Ascending aorta (tissue), 2 donors: ENCODE measurements at places on chromosomes 7 and 10.

DNA sequence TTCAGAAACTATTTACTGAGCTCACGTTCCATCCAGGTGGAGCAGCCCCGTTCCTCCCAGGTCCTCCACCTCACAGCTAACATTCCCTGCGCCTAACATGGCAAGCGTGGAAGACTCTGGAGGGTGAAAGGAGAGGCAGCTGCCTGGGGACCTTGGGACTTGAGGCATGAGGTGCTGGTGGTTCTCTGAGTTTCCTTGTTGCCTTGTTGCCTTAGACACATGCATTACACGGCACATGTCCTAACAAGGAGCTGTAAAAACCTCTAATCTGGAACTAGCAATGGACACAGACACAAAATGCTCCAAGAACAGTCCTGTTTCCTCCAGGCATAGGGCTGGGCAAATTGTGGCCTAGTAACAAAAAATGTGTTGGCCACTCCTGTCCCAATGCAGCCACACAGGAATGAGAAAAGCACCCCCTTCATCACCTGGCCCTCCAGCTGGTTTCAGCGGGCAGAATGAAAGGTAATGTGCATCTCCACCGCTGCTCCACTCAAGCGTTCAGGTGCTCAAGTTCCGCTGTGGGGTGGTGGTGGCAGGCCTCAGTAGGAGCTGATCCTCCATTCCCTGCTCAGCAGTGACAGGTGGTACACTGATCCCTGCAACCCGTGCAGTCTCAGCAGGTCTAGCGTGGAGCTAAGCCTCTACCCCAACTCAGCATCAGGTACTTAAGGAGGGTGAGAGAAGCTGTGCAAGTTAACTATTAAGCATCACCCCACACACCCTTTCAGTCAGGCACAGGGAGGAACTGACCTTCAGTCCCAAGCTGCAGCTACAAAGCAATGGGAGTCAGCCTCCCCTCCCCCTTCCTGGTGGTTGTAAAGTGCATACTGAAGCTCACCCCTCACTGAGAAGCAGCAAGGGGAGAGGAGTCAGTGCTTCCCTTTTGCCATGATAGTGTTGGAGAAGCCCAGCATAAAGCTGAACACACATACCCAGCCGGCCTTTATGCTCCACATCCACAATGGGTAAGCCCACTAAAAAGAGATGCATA, 382.8 kb downstream of the SDK1 start:
- no peaks in the 10 kb centered on the region for H3K4me1 ChIP-seq
- no peak overlapping the region for H3K4me3 ChIP-seq
- H3K27ac ChIP-seq: no peak overlapping the region
- H3K36me3 ChIP-seq: no peaks in the 10 kb centered on the region
- no peak for DNase-seq

- H3K27me3 ChIP-seq: no peaks in the 10 kb centered on the region
- DNase-seq: peak; percentile 35
- no peaks in the 10 kb centered on the region for H3K36me3 ChIP-seq
- no peak overlapping the region for H3K27ac ChIP-seq
- H3K4me3 ChIP-seq: no peak overlapping the region
Observed at GRCh38 chr7:47813620-47814260, 134.5 kb downstream of the PKD1L1 start.

DNA sequence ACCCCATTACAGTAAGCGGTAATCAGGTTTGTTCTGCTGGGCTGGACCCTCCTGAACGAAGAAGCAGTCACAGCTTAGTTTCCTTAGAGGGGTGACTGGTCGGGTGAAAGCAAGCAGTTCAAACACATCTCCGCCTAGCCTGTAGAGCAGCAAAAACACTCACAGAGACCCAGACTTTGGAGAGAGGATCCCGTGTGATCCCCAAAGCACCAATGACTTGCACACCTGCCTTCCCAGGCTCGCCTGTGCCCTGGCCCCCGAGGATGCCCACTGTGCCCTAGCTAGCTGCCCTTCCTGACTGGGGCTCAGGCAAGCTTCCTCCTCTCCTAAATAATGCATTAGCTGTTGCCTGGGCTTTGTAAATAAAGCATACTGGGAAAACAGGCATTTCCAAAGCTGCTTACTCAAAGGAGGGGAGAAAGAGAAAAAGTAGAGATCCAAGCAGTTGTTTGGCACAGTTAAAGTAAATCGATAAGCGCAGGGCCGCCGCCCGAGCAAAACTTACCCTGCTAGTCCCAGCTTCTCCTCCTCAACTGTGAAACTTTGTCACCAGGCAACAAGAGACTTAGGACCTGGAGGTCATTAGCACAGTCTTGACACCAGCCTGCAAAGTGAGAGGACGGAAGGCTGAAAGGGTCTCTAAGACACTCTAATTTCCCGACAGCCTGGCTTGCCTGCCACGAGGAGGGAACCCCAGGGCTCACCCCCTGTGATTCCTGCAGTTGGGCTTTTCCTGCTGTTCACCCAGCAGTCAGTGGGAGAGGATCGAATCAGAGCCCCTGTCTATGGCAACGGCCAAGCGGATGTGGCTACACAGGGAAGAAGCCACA, 4.8 kb downstream of the LRRC18 start:
- H3K4me1 ChIP-seq: no peaks in the 10 kb centered on the region
- no peaks in the 10 kb centered on the region for H3K36me3 ChIP-seq
- H3K27ac ChIP-seq: no peak overlapping the region

GRCh38 chr7:94697035-94697974, 41.4 kb upstream of the SGCE start:
- H3K27ac ChIP-seq: no peak overlapping the region
- H3K4me3 ChIP-seq: no peak overlapping the region
- no peak for DNase-seq
- peaks cover 3% of the 10 kb centered on the region for H3K4me1 ChIP-seq

DNA sequence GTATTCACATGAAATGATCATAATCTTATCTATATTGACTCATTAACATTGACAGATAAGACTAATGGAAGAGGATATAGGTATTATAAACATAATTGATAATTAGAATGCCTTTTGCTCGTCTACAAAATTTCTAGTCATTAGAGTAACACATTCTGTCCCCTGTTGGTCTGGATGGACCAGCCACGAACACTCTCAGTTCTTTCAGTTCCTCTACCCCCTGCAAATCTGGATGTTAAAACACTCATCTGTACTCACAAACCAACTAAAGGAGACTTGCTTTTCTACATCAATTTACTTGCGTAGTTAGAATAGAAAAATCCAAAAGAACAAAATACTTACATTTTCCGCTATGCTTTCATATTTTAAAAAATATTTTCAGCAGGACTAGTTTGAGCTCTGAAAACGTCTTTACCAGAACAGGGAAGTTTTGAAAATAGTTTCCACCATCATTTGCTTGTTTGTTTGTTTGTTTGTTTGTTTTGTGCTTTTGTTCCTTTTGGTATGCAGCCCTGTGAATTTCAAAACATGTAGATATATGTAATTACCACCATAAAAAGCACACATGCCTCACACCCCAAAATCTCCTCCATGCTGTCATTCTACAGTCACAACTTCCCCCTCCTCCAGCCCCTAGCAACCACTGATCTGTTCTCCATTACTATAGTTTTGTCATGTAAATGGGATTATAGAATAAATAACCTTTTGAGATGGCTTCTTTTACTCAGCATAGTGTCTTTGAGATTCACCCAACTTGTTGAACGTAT, 103.8 kb downstream of the FZD1 start:
- H3K36me3 ChIP-seq: no peaks in the 10 kb centered on the region
- no peak overlapping the region for H3K4me3 ChIP-seq
- no peak for DNase-seq
- no peak overlapping the region for H3K27ac ChIP-seq
- H3K27me3 ChIP-seq: no peaks in the 10 kb centered on the region

- H3K4me1 ChIP-seq: no peaks in the 10 kb centered on the region
- no peak for DNase-seq
- no peaks in the 10 kb centered on the region for H3K36me3 ChIP-seq
- H3K4me3 ChIP-seq: no peak overlapping the region
- no peak overlapping the region for H3K27ac ChIP-seq
- no peaks in the 10 kb centered on the region for H3K27me3 ChIP-seq
Observed at GRCh38 chr10:69869291-69869961, 67.7 kb downstream of the COL13A1 start.

GRCh38 chr10:6044060-6044459, 18.1 kb downstream of the IL2RA start:
- no peak overlapping the region for H3K27ac ChIP-seq
- H3K27me3 ChIP-seq: no peaks in the 10 kb centered on the region
- H3K4me1 ChIP-seq: no peaks in the 10 kb centered on the region
- no peak for DNase-seq
- H3K36me3 ChIP-seq: no peaks in the 10 kb centered on the region
- no peak overlapping the region for H3K4me3 ChIP-seq

DNA sequence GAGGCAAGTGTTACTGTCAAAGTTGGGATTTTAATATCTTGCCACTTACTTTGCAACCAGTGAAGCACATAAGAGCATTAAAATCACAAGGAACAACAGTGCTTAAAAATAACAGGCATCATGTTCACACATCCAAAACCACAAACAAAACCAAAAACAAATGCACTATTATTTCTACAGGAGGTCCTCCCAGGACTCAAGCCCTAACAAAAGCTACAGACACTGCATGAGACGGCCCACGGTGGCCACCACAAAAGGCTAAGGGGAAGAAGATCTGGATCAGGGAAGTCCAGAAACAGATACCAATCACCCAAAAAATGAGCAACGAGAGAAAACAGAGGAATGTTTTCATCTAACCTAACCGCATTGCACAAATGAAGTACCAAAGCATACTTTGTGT, 158.4 kb downstream of the ZMYND11 start:
- no peak overlapping the region for H3K4me3 ChIP-seq
- H3K27me3 ChIP-seq: no peaks in the 10 kb centered on the region
- peaks cover 21% of the 10 kb centered on the region for H3K36me3 ChIP-seq
- no peak for DNase-seq
- H3K27ac ChIP-seq: no peak overlapping the region

- H3K36me3 ChIP-seq: no peaks in the 10 kb centered on the region
- no peaks in the 10 kb centered on the region for H3K27me3 ChIP-seq
- no peak for DNase-seq
- no peak overlapping the region for H3K27ac ChIP-seq
- H3K4me1 ChIP-seq: no peaks in the 10 kb centered on the region
Observed at GRCh38 chr10:21509341-21510240, 15.9 kb downstream of the SKIDA1 start.

DNA sequence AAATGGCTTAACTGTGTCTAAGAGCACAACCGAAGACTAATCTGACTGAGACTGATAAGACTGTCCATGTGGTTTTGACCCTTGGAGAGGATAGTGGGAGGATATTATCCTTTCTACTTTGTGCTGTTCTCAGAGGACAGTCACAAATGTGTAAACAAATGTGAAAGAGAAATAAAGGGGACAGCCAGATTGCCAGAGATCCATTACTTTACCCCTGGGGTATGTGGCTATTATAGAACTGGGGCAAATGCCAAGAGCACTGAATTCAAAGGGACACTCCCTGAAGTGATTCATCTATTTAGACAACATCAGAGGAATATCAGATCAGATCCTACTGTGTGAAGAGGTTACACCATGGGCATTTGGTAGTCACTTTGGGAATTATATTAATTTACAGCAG, 154.7 kb downstream of the RNLS start:
- H3K27ac ChIP-seq: no peak overlapping the region
- H3K4me3 ChIP-seq: no peak overlapping the region
- no peaks in the 10 kb centered on the region for H3K4me1 ChIP-seq
- no peaks in the 10 kb centered on the region for H3K36me3 ChIP-seq
- DNase-seq: no peak

DNA sequence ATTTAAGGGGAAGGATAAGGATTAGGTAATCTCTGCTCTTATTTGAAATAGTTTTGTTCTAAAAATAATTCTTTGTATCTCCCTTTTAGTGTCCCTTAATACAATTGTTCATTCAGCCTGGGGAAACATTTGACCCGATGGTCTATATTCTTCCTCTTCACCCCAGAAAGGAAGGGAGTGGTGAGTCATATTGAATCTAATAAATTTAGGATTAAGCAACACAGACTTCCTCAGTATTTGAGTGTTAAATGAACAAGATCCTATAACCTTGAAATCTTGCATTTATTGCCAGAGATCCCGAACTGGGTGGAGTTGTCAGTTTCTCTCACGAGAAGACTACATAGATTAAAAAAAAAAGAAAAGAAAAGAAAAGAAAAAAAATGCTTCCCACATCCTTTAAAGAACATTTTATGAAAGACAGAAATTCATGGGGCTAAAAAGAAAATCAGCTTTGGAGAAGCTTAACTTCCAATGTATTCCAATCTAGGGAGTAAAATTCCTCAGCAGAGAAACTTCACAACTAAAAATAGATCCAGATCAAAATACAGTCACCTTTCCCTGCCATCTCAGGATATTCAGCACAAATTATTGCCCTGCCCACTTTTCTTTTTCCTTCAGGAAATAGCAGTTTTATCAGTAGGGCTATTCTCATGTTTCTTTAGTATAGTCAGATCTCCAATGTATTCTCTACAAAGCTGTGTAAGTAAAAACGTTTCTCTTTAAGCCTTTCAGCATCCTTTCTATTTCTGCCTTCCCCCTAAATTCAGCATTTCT, 82.2 kb downstream of the SEMA3D start:
- no peak for DNase-seq
- H3K27ac ChIP-seq: no peak overlapping the region
- H3K4me1 ChIP-seq: peaks cover 13% of the 10 kb centered on the region
- H3K4me3 ChIP-seq: no peak overlapping the region
- no peaks in the 10 kb centered on the region for H3K27me3 ChIP-seq
- no peaks in the 10 kb centered on the region for H3K36me3 ChIP-seq

DNA sequence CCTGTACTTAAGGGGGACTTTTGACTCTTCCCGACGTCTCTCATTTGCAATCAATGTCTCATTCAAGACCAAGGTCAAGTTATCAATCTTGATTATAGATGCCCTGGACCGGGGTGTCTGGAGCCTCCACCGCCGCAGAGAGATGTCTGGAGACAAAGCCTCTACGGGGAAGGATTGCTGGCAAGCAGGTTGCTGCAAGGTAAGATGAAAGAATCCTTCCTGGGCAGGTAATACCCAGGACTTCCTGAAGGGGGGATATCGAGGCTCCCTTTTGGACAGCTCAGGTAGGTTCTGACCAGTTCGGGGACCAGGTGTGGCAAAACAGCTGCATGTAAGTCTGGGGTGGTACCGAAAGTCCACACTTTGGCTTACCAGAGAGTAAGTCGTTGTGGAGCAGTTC, 12.5 kb upstream of the CUX1 start:
- DNase-seq: no peak
- H3K27me3 ChIP-seq: no peaks in the 10 kb centered on the region
- H3K4me1 ChIP-seq: no peaks in the 10 kb centered on the region
- H3K27ac ChIP-seq: no peak overlapping the region
- no peaks in the 10 kb centered on the region for H3K36me3 ChIP-seq
- no peak overlapping the region for H3K4me3 ChIP-seq

GRCh38 chr10:122033224-122033926, 44.4 kb downstream of the TACC2 start:
- H3K27me3 ChIP-seq: no peaks in the 10 kb centered on the region
- H3K36me3 ChIP-seq: no peaks in the 10 kb centered on the region
- H3K4me3 ChIP-seq: no peak overlapping the region
